ENCODE measurements at places on chromosomes 5 and 9.

DNA sequence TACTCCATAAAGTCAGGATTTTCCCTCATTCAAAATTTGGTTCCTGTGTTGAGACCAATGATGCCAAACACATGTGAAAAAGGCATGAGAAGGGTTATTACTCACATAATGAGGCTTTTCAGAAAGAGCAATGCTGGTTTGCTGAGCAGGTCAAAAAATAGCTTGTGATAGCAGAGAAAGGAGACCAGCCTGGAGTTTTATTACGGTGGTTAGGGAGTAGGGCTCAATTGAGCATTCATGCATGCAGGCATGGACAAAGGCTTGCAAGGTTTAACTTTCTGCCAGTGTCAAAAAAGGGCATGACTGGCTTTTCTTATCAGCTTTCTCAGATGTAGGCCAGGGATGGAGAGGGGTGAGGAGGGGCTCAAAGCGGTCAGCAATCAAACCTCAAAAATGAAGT, 628.3 kb downstream of the DNAH5 start:
- no peak for DNase-seq

DNA sequence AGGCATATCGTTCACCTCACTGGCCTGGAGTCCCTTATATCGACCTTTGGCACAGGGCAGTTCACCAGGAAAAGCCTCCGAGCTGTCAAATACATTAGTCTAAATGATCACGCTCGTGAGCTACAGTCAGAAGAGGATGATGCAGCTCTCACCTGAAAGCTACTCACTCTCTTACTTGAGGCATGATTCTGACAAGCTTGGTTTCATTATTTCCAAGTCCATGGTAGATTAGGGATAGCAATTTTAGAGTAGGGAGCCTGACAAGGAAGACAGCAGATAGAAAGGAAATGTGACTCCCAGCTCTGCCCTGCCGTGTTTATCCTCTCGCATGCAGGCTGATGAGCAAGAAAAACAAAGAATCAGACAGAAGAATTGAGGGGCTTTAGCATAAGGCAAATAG, 98.0 kb upstream of the MAP1B start:
- no peak for DNase-seq

DNA sequence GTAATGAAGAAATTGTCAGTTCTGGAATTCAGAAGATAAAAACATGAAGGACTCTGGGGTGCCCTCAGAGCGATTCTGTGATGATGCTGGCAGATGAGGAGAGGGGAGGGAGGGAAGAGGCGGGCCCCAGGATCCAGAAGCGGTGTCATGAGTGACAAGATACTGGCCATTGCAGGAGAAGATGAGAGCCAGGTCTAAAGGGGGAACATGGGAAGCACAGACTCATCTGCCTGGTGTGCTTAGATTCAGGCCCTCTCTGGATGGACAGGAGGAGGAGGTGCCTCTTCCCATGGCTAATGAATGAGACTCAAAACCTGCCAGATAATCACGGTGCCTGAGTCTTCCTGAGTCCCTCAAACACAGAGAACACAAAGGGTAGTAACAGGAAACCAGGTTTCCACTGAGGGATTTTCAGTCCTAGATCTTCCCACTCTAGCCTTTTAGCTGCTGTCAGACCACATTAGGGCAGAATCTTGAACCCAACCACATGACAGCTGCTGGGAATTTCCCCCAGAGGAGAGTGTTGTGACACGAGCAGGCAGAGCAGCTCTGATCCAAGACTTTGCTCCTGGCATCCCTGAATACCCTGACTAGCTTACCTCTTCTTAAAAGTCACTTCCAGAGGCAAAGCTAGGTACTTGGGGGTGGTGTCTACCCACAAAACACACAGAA, 28.2 kb upstream of the HSPA9 start:
- DNase-seq = no peak

GRCh38 chr5:61595426-61595825, 263.4 kb downstream of the ZSWIM6 start:
- no peak for DNase-seq

- no peak for DNase-seq
These were observed 64.3 kb downstream of the CPLANE1 start for GRCh38 chr5:37184748-37185364.
